Urinary bladder (tissue), 4 donors: ENCODE measurements at places on chromosomes 12 and 14.
A peak's percentile ranks its signal among the peaks of the same experiment; 100 is the strongest.

- DNase-seq, result no peak
Measured at GRCh38 chr12:27987331-27987730, 14.8 kb upstream of the PTHLH start.

DNA sequence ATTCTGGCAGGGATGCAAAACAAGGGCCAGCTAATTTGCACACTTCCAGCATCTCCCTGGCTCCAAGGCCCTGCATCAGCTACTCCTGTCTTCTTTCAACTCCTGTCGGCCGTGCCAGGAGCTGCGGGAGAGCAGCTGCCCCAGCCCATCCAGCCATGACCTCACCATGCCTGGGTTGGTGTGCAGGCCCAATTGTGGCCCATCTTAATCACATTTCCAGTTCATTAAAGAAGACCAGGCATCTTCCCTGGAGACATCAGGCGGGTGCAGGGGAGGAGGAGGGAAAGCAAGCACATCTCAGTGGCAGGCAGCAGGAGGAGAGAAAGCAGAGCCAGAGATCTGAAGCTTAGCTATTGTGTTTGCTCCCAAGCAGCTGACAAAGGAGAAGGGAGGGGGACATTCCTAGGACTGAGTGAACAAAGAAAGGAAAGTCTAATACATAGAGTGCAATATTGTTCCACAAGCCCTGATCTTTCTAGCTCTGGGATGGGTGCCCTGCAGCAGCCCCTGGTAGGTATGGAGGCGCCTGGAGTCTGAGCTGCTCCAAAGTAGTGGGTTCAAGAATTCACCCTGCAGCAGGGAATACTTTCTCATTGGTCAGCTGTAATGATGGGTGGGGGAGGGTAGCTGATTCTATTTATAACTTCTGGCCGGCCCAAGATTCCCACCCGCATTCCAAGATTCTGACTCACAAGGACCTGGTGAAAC lies 40.1 kb downstream of the VWF start:
- peak; percentile 43 for DNase-seq

GRCh38 chr12:52721838-52722470 lies 18.6 kb upstream of the KRT77 start:
- no peak for DNase-seq

DNA sequence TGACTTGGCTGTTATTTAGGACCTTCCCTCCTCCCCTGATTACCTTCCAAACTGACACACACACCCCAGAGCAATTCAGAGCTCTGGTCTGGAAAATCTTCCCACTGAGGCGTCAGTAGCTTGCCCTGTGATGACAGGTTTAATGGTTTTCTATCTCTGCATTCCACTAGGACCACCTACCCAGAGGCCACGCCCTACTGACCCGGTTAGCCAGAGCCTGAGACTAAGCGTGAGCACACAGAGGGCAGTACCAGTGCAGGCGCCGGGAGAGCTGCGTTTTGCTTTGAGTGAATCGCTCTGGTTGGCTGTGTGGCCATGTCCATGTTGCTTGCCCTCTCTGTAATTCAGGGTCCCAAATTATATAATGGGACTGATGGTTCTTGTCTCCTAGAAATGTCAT lies 36.2 kb upstream of the ATP2A2 start:
- no peak for DNase-seq

GRCh38 chr14:89924268-89924667 lies 30.3 kb downstream of the EFCAB11 start:
- DNase-seq, result no peak

- DNase-seq, result no peak
Measured at GRCh38 chr14:87331991-87332390, 661.0 kb downstream of the GALC start.

- no peak for DNase-seq
Measured at GRCh38 chr12:34347367-34347766, 325.1 kb downstream of the ALG10 start.

GRCh38 chr12:46546634-46547273 lies 174.2 kb upstream of the SLC38A2 start:
- no peak for DNase-seq

GRCh38 chr14:87334997-87335685 lies 657.8 kb downstream of the GALC start:
- DNase-seq, result no peak

GRCh38 chr12:121145221-121145620 lies 12.5 kb downstream of the P2RX7 start:
- no peak for DNase-seq

GRCh38 chr12:47111392-47111778 lies 31.6 kb upstream of the AMIGO2 start:
- DNase-seq, result no peak

DNA sequence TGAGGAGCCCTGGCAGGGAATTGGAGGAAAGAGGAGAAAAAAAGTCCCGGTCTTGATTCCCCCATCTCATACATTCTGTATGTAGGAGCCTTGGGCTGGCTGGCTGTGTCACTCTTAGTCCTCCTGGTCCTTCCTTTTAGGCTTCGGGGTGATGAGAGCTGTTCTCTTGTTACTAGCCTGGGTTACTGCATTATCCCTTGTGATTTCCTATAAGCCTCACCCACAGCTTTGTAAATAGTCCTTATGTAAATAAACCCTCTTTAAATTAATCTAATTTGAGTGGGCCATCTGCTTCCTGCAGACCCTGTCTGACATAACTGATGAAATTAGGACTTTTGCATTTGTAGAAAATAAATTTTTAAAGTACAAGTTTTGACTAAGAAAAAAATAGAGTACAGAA lies 19.2 kb downstream of the DNM1L start:
- no peak for DNase-seq

DNA sequence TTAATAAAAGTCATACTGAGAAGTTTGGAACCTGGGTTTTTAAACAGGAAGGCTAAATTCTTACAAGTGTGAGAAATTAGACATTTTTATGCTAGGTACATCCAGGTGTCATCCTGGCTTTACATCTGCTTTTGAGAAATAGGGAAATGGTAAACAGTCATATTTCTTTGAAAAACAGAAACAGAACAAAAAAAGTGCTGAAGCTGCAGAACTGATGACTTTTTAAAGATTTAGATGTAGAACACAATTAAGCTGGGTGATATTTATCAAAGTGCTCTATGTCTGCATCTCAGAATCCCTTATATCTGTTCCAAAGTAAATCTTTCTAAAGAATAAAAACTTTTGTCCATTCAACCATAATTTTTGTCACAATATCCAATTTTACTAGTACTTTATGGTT lies 282.9 kb upstream of the ATXN7L3B start:
- DNase-seq, result no peak

DNA sequence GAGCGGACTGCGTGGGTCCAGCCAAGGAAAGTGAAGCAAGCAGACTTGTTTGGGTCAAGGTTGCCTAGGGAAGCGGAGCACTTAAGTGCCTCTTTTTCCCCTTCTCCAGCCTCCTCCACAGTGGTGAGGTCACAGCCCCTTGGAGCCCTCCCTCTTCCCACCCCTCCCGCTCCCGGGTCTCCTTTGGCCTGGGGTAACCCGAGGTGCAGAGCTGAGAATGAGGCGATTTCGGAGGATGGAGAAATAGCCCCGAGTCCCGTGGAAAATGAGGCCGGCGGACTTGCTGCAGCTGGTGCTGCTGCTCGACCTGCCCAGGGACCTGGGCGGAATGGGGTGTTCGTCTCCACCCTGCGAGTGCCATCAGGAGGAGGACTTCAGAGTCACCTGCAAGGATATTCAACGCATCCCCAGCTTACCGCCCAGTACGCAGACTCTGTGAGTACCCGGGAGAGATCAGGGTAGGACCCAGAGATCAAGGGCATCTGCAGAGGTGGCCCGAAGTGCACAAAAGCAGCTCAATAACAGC lies at the start of gene TSHR:
TSS of gene TSHR (plus strand) at position 206 of the 526 bp plus-strand sequence. CDS start at position 266, 60 bp downstream.
- DNase-seq, result no peak

DNA sequence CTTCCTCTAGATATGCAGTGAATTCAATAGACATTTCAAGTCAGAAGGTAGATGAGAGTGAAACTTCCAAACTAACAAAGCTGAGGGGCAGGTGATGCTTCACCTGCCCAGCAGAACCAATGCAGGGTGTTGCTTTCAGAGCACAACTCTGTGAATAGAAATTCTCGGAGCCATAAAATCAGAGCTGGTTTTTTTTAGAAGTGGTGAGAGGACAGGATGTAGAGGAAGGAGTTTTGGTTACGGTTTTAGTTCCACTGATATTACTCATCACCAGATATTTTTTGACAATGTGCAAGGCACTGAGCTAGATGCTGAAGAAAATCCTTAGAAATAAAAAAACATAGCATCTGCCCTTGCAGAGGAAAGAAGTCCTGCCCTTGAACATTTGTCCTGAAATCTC lies 62.2 kb downstream of the BMP4 start:
- DNase-seq, result no peak

DNA sequence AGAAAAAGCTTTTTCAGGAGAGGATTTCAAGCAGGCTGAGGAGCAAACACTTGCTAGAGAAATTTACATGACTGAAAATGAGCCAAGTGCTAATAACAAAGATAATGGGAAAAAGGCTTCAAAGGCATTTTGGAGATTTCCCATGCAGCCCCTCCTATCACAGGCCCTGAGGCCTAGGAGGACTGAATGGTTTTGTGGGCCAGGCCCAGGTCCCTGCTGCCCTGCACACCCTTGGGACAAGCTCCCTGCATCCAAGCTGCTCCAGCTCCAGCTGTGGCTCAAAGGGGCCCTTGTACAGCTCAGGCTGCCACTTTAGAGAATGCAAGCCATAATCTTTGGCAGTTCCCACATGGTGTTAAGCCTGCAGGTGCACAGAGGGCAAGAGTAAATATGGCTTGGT lies 154.0 kb upstream of the LMNTD1 start:
- DNase-seq, result no peak

DNA sequence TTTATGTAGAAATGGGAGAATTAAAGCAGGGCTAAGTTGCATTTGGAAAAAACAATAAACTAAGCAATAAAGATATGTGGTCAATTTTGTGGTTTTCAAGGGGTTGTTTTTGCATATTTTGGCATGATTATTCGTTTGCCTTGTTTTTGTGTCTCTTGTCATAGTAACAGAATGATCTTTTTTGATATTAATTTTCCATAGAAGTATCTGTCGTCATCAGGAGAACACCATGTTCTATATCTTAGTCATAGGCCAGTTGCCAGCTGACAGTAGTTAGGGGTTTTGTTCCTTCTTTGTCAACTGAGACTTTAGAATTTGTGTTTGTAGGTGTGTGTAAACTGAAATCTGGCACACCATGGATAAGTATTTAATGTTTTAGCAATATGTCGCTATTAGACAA lies 1354.8 kb downstream of the LRFN5 start:
- DNase-seq, result no peak

- no peak for DNase-seq
Measured at GRCh38 chr12:10741845-10742244, 18.7 kb upstream of the YBX3 start.

GRCh38 chr14:50045837-50046236 lies 70.5 kb downstream of the VCPKMT start:
- DNase-seq, result no peak

- DNase-seq, result no peak
Measured at GRCh38 chr12:104668274-104668718, 211.5 kb downstream of the CHST11 start.

- no peak for DNase-seq
Measured at GRCh38 chr14:63672417-63673180, 30.9 kb upstream of the WDR89 start.

- DNase-seq, result no peak
Measured at GRCh38 chr12:131222329-131223139, 268.8 kb downstream of the ADGRD1 start.

GRCh38 chr14:59754256-59754655 lies 116.3 kb downstream of the RTN1 start:
- DNase-seq, result no peak

DNA sequence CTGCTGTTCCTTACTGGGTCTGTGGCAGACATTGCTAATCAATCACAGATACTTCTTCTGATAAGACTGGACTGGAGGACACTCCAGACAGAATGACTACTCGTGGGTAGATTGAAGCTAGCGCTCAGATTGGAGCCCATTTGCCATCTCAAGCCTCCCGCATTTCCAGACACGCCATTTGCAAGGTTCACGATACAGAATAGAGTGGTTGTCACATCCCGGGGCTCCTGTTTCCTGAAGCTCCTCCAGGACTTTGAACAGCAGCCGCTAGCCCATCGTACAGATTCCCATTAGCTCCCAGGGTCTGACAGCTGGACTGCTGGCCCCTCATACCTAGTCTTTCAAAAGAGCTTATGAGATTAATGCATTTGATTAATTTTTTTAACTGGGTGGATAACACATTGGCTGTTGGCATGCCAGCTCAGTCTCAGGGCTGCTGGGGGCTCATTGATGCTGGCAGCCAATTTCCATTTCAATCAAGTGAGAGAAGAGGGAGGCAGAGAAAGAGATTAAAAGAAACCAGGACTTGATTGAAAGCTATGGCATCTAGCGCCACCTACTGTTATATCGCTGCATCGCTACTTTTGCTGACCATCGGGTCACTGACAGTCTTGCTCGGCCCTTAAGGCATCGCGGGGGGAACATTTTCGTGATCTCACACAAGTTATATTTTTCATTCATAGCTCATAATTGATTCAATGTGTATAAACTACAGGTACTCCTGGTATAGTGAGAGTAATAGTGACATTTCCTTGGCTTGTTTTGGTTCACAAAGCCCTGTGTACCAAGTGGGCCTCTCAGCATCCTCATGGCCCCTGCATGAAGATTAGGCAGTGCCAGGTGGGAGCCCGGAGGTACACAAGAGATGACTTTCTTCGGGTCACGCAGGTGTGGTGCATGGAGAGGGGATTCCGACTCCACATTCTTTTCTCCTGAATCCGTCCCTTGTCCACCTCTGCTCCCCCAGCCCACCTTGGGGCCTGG lies 78.6 kb downstream of the CCDC60 start:
- peak; percentile 14 for DNase-seq

- DNase-seq, result no peak
Measured at GRCh38 chr12:3455312-3455711, 35.7 kb upstream of the PRMT8 start.

GRCh38 chr12:27008081-27008480 lies 6.1 kb downstream of the TM7SF3 start:
- DNase-seq, result no peak

DNA sequence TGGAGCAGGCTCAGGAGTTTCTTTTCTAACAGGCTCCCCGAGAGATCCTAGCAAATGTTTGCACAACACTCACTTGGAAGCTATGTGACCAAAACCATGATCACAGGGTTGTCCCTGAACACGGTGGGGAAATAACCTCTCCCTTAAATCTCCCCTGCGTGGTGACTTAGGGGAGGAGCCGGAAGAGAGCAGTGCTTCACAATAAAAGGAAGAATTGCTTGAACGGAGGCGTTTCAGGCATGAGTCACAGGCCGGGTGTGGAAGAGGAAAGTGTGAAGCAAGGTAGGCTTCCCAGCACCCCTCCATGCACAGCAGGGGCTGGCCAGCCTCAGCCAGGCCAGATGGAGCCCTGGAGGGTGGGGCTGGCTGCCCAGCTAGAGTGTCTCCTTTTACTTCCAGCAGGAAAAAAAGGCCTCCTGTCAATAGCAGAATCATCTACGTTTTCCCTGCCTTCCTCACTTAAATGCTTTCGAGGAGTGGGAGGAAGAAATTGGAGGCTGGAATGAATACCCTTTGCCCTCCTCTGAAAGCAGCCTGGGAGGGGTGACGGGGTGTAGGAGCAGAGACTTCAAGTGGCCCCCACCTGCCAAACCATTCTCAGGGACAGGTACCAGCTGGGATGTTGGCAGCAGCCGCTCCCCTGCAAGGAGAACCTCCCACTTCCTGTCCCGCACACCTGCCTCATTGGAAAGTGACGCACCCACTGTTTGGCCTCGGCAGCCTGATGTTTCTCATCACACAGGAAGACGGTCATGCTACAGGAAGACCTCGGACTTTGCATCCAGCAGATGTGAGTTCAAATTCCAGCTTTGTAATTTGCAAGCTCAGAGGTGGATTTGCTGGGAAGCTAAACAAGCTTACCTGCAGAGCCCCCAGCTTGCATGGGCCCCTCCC lies 30.1 kb upstream of the PPP2R5C start:
- peak; percentile 67 for DNase-seq
